Pancreas (tissue), 10 donors: ENCODE measurements at places on chromosomes 5 and 9. TPM values are rescaled to one million over a fixed set of nuclear protein-coding genes. Genes with fewer than 3 reads are reported as not detected.

- no peaks in the 10 kb centered on the region for H3K36me3 ChIP-seq
- no peak for DNase-seq
- no peaks in the 10 kb centered on the region for H3K27me3 ChIP-seq
- H3K27ac ChIP-seq, result no peak overlapping the region
Observed at GRCh38 chr5:56075361-56075760, 80.6 kb upstream of the IL6ST start.

HDHD3 gene
- 80.6 TPM for polyA plus RNA-seq

- H3K27ac ChIP-seq, result no peak overlapping the region
- H3K27me3 ChIP-seq, result no peaks in the 10 kb centered on the region
- no peak for DNase-seq
- no peaks in the 10 kb centered on the region for H3K4me1 ChIP-seq
- H3K4me3 ChIP-seq, result no peak overlapping the region
Observed at GRCh38 chr5:91345461-91345860, 37.7 kb downstream of the ARRDC3 start.

FGF10 gene
- polyA plus RNA-seq, result 1.8 TPM

LCN2 gene
- 75.1 TPM for polyA plus RNA-seq

IL4 gene
- not detected for polyA plus RNA-seq

DNA sequence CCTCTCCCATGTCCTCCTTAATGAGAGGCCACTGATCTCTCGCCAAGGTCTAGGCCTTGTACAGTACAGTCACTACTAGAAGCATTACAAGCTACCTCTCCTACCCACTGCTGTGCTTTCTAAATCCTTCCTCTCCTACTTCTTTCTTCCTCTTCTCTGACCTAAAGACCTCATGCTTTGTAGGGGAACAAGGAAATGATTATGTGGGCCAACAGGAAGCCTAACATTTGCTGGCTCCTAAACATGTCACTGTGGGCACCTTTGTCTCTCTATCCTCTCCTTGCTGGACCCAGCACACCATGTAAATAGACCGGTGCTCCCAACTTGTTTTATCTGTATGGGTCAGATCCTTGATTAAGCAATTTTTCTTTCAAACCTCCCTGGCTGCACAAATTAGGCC, 16.7 kb downstream of the SLC28A3 start:
- peak overlapping the region; percentile 39 for H3K27ac ChIP-seq
- H3K4me1 ChIP-seq, result no peaks in the 10 kb centered on the region
- no peak overlapping the region for H3K4me3 ChIP-seq
- no peak for DNase-seq
- H3K36me3 ChIP-seq, result no peaks in the 10 kb centered on the region

DMRT2 gene
- polyA plus RNA-seq, result not detected

GRCh38 chr5:132704875-132705274, 31.1 kb downstream of the IL4 start:
- DNase-seq, result no peak
- no peak overlapping the region for H3K4me3 ChIP-seq
- no peaks in the 10 kb centered on the region for H3K4me1 ChIP-seq
- no peaks in the 10 kb centered on the region for H3K36me3 ChIP-seq
- no peaks in the 10 kb centered on the region for H3K27me3 ChIP-seq
- no peak overlapping the region for H3K27ac ChIP-seq

DNA sequence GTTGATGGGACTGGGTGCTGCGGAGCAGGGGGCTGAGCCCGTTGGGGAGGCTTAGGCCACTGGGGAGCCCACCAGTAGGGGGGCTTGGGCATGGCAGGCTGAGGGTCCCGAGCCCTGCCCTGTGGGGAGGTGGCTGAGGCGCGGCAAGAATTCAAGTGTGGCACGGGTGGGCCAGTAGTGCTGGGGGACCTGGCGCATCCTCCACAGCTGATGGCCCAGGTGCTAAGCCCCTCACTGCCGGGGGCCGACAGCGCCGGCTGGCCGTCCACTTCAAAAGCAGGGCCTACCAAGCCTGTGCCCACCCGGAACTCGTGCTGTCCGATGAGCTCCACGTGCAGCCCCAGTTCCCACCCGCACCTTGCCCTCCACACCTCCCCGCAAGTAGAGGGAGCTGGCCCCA, 917.5 kb downstream of the TAF11L14 start:
- no peak for DNase-seq
- no peaks in the 10 kb centered on the region for H3K27me3 ChIP-seq
- H3K36me3 ChIP-seq, result no peaks in the 10 kb centered on the region
- H3K4me3 ChIP-seq, result no peak overlapping the region
- no peaks in the 10 kb centered on the region for H3K4me1 ChIP-seq

DNA sequence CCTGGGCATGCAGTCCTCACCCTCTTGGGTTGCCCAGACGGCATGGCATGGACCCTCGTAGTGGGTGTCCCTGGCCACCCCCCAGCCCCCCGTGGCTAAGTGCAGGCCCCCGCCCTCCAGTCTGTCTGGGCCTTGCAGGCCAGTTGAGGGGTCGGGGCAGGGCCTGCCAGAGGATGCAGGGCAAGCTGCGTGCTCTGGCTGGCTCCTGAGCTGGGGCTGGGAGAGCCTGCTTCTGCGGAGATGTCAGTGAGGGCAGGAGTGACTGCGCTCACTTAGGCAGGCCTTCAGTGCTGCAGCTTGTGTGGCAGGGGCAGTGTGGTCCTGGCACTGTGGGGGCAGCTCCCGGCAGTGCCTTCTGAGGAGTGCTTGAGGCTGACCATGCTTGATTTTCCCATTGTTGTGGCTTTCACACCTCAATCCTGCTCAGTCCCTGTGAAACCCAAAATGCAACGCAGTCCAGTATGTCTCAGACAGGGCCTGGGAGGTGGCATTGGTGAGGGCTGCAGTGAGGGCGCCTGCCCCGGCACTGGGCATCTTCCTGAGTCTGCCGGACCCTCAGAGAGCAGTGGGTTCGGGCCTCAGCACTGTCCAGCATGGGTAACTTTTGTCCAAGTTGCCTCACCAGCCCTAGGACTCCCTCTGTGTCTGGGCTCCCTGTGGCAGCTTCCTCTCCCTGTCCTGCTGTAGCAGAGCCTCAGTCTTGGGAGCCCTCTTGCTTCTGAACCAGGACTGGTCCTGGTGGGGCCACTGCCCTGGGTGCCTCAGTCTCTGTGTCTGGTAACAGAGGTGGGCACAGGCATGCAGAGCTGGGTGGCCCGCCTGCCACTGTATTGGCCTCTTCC, 93.0 kb downstream of the PHF2 start:
- H3K36me3 ChIP-seq, result peaks cover 6% of the 10 kb centered on the region
- no peak overlapping the region for H3K4me3 ChIP-seq
- peak; percentile 5 for DNase-seq
- H3K27me3 ChIP-seq, result no peaks in the 10 kb centered on the region
- H3K27ac ChIP-seq, result no peak overlapping the region
- H3K4me1 ChIP-seq, result no peaks in the 10 kb centered on the region

DNA sequence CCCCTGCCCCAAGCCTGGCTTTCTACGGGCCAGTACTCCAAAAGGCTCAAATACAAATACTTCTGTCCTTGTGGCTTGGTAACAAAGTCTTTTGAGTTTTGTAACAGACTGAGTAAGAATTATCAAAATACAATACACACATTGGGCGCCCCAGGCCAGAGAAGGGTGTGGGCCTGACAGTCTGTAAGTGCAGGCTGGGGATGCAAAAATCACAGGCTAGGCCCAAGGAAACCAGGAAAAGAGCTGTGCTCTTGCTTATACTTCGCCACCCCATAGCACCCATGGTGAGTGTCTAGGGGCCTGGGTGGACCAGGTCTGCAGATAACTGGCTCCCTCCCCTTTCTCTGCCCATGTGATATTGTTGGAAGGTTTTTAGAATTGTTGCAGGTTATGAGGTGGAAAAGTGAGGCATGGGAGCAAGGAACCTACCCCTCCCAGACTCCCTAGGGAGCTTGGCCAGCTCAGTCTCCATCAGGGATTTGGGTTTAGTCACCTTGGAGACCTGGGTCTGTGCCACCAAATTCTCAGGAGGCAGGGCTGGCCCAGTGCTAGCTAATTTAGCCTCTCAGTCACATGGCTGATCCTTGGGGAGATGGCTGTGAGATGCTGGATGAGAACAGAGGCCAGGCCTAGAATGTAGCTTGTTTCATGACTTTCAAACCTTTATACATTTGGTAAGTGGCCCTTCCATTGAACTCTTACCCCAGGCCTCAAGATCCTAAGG, 72.9 kb downstream of the TARS1 start:
- no peak for DNase-seq
- no peaks in the 10 kb centered on the region for H3K4me1 ChIP-seq
- H3K27ac ChIP-seq, result no peak overlapping the region
- no peak overlapping the region for H3K4me3 ChIP-seq
- H3K27me3 ChIP-seq, result no peaks in the 10 kb centered on the region

- no peaks in the 10 kb centered on the region for H3K27me3 ChIP-seq
- H3K36me3 ChIP-seq, result no peaks in the 10 kb centered on the region
- DNase-seq, result peak; percentile 71
- H3K4me3 ChIP-seq, result no peak overlapping the region
- no peak overlapping the region for H3K27ac ChIP-seq
Observed at GRCh38 chr9:120856700-120857099, 14.0 kb upstream of the PSMD5 start.

GRCh38 chr5:135890867-135891266, 4.8 kb downstream of the IL9 start:
- H3K36me3 ChIP-seq, result no peaks in the 10 kb centered on the region
- no peaks in the 10 kb centered on the region for H3K27me3 ChIP-seq
- no peak overlapping the region for H3K4me3 ChIP-seq
- no peak overlapping the region for H3K27ac ChIP-seq
- no peak for DNase-seq

GRCh38 chr5:133756036-133756435, 143.7 kb upstream of the FSTL4 start:
- H3K27ac ChIP-seq, result no peak overlapping the region
- no peak for DNase-seq
- H3K4me3 ChIP-seq, result no peak overlapping the region
- no peaks in the 10 kb centered on the region for H3K27me3 ChIP-seq
- no peaks in the 10 kb centered on the region for H3K4me1 ChIP-seq
- H3K36me3 ChIP-seq, result no peaks in the 10 kb centered on the region

- H3K27me3 ChIP-seq, result no peaks in the 10 kb centered on the region
- no peak for DNase-seq
- no peaks in the 10 kb centered on the region for H3K36me3 ChIP-seq
- H3K4me3 ChIP-seq, result no peak overlapping the region
Observed at GRCh38 chr5:53831496-53831895, 271.1 kb downstream of the NDUFS4 start.

DNA sequence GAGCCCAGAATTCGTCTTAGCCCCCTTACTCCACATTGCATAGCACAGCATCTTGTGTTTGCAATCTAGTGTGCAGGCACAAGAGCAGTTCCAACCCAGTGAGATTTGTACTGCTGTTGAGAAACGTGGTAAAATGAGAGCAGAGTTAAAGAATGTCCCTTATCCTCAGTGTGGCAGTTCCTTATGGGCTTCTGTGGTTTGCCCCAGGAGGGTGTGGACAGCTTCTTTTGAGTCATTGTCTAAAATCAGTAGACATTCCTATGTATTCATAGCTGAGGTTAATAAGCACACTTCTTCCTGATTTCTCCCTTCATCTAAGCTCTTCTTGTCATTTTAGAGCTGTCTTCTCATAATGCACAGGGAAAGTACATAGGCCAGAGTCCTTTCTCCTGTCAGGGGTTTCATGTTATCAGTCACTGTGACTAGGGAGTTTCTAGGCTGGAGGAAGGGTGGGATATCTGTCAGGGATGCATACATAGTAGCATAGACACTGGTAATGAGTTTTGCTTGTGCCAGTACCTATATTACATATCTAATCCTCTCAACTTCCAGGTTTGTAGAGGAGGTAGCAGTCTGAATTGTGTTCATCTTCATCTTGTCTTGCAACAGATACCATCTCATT, 2.0 kb upstream of the CAVIN4 start:
- H3K4me3 ChIP-seq, result no peak overlapping the region
- H3K4me1 ChIP-seq, result no peaks in the 10 kb centered on the region
- no peak for DNase-seq
- H3K27me3 ChIP-seq, result no peaks in the 10 kb centered on the region
- H3K27ac ChIP-seq, result no peak overlapping the region
- no peaks in the 10 kb centered on the region for H3K36me3 ChIP-seq

DNA sequence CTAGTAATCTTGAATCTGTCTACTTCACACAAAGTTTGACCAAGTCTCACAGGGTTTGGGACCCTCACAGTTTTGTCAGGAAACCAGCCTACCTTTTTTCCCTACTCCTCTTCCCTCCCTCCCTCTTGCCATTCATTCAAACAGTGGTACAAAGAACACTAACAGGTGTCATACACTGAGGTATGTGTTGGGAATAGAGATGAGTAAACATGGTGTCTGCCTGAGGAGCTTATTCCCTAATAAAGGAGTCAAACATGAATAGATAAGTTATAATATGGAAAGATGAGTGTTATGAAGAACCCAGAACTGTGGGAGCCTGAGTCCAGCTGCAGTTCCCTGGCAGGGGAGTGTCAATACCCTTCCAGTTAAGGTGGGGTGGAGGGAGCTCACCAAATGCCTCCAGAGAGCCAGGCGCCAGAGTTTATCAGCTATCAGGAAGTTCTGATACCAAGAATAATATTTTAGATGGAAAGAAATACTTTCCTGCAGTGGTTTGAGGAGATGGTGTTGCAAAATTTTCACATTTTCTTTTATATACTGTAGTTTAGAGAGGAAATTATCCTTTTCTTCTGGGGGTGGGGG, 183.4 kb upstream of the NR3C1 start:
- no peaks in the 10 kb centered on the region for H3K4me1 ChIP-seq
- no peak overlapping the region for H3K27ac ChIP-seq
- no peak for DNase-seq
- H3K36me3 ChIP-seq, result no peaks in the 10 kb centered on the region
- no peak overlapping the region for H3K4me3 ChIP-seq

GRCh38 chr9:5186416-5187169, 1.2 kb upstream of the INSL6 start:
- H3K4me3 ChIP-seq, result no peak overlapping the region
- H3K4me1 ChIP-seq, result no peaks in the 10 kb centered on the region
- H3K27ac ChIP-seq, result no peak overlapping the region
- DNase-seq, result no peak

DNA sequence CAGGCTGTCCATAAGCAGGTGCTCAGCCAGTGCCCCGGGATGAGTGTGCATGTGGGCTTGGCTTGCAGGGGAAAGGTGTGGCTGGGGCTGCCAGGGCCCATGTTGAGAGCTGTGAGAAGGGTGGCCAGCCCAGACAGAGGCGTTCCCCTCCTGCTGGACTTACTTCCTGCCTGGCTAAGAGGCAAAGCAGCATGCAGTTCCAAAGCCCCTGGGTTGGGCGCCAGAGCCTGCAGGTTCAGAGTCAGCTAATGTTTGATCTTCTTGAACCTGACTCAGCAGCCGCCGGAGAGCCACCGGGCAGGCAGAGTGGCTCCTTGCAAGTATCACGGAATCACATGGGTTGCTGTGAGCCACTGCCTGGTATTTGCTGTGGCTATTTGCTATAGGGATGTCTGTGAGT, 168.4 kb upstream of the MAP1B start:
- no peaks in the 10 kb centered on the region for H3K4me1 ChIP-seq
- no peak overlapping the region for H3K27ac ChIP-seq
- H3K4me3 ChIP-seq, result no peak overlapping the region
- no peaks in the 10 kb centered on the region for H3K36me3 ChIP-seq
- DNase-seq, result peak; percentile 61

GRCh38 chr5:66151030-66151429, 6.9 kb downstream of the SREK1 start:
- H3K27ac ChIP-seq, result no peak overlapping the region
- H3K4me3 ChIP-seq, result no peak overlapping the region
- H3K4me1 ChIP-seq, result peaks cover 17% of the 10 kb centered on the region
- H3K36me3 ChIP-seq, result no peaks in the 10 kb centered on the region
